ENCODE measurements at places on chromosomes 5 and 9.

DNA sequence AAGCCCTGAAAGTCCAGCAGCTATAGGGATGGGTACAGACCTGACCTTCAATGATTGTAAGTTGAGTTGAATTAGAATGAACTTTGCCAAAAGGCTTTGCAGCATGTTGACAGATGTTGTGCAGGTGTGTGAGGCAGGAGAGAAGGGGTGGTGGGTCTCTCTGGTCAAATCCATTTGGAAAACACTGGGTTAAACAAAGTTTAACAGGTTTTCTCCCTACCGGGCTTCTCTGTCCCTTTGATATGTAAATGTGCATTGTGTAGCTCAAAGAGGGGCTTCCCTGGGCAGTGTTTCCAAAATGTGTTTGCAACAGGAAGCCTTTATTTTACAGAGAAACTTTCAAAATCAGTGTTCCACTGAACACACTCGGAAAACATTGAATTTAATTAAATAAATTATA, 72.1 kb upstream of the BRINP1 start:
- DNase-seq: no peak

DNA sequence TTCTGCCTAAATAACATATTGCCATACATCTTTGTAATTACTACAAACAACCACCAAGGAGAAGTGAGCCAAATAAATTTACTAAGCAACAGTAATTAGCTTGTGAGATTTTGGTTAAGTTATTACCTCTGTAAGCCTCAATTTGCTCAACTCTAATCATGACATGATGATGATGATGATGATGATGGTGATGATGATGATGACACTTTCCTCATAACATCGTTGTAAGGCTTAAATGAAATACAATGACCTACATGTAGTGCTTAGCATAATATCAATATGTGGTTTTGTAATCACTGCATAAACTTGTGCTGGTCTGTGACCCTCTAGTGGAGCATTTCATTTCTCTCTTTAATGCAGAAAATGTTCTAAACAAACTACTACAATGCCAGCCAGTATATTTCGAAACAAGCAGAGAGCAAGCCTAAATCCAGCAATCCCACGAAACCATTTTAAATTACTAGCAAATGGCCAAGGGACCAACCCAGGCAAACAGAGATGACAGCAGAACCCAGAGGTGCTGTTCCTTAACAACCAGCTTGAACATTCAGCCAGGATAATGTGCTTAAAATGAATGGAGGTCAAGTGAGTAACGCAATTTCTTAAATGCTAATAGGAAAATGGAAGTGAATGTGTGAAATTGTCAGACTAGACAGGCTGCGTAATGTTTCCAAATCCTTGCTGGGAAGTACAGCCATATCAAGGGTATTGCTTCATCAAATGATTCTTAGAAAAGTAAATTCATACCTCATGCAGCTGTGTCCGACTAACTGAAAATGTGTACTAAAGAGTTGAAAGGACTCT, 281.9 kb upstream of the PUM3 start:
- no peak for DNase-seq

- no peak for DNase-seq
Observed at GRCh38 chr5:142609142-142609541, 76.7 kb downstream of the FGF1 start.

GRCh38 chr9:20898885-20899554, 132.4 kb downstream of the HACD4 start:
- no peak for DNase-seq

GRCh38 chr5:177530638-177531037, 13.9 kb upstream of the DDX41 start:
- DNase-seq: no peak

DNA sequence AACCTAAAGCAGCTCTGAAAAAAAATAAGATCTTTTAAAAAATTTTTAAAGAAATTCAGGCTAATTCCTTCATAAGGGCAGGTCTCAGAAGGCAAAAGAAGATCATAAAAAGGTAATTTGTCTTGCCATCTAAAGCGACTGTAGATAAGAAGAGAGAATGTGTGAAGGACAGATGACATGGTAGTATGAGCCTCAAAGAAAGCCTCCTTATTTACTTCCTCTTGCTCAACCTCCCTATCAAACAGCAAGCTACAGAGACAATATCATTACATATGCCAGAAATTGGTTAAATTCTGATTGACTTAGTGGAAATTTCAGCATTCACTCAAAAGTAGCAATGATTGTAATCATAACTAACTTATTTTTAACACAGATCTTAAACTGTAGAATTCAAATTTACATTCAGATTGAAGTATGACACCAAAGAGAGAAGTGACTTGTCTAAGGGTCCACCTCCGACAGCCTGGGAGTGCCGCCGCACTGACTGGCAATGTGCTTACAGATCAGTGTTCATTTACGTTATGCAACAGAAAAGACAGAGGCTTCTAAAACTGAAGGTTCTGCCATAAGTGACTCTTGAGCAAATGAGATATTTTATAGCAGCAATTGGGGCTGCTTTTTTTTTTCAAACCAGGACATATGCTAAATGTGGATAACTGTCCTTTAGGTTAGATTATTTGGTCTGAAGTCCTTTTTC, 132.0 kb downstream of the CEMIP2 start:
- no peak for DNase-seq

GRCh38 chr9:86636519-86636918, 282.3 kb upstream of the TUT7 start:
- DNase-seq: no peak

DNA sequence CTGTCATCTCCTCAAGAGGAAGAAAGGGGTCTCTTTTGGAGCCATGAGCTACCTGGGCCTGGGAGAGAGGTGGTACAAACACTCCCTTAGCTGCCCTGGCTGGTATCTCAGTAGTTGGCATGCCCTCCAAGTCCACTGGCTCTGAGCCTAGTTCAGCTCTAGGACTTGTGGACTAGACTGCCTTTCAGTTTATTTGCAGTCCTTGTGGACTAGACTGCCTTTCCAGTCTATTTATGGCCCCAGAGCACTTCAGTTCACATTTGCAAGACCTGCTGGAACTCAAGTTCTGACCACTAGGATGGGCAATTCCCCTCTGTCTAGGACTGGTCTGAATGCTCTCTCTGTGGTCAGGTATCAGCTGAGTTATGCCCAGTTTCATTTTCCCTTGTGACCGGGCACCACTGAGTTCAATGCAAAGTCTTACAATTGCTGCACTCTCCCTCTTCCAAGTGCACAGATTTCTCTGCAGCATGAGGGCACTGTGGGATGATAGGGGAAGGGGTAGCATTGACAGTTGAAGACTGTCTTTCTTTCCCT, 1019.0 kb downstream of the TAF11L14 start:
- DNase-seq: no peak

Measured in stimulated activated CD4-positive, alpha-beta T cell treated with anti-CD3 and anti-CD28 coated beads, Interleukin-2, amount 100 ng/mL, for 4 hours (primary cell).